ENCODE measurements at places on chromosomes 2 and 18. TPM values are rescaled to one million over a fixed set of nuclear protein-coding genes. Genes with fewer than 3 reads are reported as not detected.

C1D gene
- 13.2 TPM for total RNA-seq

GRCh38 chr2:237242091-237242536 is 156.4 kb downstream of the COPS8 start:
- no peaks in the 10 kb centered on the region for H3K4me1 ChIP-seq
- DNase-seq = no peak
- H3K27me3 ChIP-seq = no peaks in the 10 kb centered on the region
- no peaks in the 10 kb centered on the region for H3K36me3 ChIP-seq

PLEK gene
- total RNA-seq = 210 TPM

SNED1 gene
- 120 TPM for total RNA-seq

DOK1 gene
- total RNA-seq = 23.7 TPM

- no peak overlapping the region for H3K4me3 ChIP-seq
- H3K4me1 ChIP-seq = no peaks in the 10 kb centered on the region
- H3K27ac ChIP-seq = no peak overlapping the region
- DNase-seq = no peak
- no peaks in the 10 kb centered on the region for H3K27me3 ChIP-seq
These were observed 51.3 kb downstream of the LIPG start for GRCh38 chr18:49613141-49613640.

SEMA4C gene
- 69.6 TPM for total RNA-seq

GRCh38 chr2:158599609-158600008 is 142.9 kb downstream of the PKP4 start:
- no peak for DNase-seq
- H3K27ac ChIP-seq = no peak overlapping the region
- H3K27me3 ChIP-seq = no peaks in the 10 kb centered on the region
- no peak overlapping the region for H3K4me3 ChIP-seq

DNA sequence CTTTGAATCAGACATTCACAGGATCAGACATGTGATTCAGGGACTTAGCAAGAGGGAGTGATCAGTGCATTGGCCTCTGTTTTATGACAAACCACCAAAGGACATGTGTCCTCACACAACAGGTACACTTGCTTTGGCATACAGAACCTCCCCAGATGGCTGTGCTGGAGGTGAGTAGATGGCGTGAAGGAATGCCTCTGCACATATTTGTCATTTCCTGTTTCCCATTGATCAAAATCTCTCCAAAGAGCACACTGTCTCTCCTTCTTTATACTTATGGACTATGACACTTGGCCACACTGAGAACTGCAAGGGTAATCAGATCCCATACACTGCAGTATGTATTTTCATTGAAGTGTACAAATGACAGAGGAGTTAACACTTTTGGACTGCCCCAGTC is 927.6 kb downstream of the TSN start:
- no peaks in the 10 kb centered on the region for H3K27me3 ChIP-seq
- no peaks in the 10 kb centered on the region for H3K4me1 ChIP-seq
- no peaks in the 10 kb centered on the region for H3K36me3 ChIP-seq
- DNase-seq = no peak
- no peak overlapping the region for H3K4me3 ChIP-seq

GAL3ST2 gene
- total RNA-seq = 0.17 TPM

GRCh38 chr2:119753930-119754321 is 5.8 kb upstream of the PTPN4 start:
- no peak for DNase-seq
- H3K27me3 ChIP-seq = no peaks in the 10 kb centered on the region
- no peak overlapping the region for H3K27ac ChIP-seq
- no peaks in the 10 kb centered on the region for H3K4me1 ChIP-seq
- no peaks in the 10 kb centered on the region for H3K36me3 ChIP-seq

DNA sequence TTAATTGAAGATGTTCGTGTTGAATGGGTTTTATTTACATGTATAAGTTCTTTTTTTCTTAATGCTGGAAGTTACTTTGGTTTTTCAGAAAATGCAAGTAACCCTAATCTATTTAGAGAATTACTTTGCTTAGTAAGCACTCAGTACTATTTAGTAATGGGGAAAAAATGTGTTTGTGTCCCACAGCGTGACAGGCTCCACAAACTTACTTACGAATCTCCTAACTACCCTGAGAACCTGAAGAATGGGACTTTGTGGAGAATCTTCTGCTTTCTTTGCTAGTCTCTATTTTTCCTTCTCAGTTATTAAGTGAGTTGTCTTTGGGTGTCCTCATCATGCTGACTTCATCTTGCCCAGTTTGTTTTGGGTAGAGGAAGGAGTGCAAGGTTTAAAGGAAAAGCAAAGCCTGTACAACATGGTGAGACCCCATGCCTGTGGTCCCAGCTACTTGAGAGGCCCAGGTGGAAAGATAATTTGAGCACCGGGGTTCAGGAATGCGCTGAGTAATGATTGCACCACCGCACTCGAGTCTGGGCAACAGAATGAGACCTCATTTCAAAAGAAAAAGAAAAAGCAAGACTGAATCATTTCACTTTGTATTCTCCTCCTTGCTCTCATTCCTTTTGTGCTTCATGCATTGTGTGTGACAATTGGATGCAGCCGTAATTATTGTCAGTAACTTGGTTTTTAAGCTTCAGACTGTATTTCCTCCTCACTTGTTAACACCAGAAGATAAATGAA is 10.2 kb downstream of the NEDD4L start:
- no peak overlapping the region for H3K4me3 ChIP-seq
- no peak overlapping the region for H3K27ac ChIP-seq
- H3K27me3 ChIP-seq = no peaks in the 10 kb centered on the region
- no peak for DNase-seq
- H3K4me1 ChIP-seq = no peaks in the 10 kb centered on the region

All from naive thymus-derived CD4-positive, alpha-beta T cell (primary cell).